ENCODE measurements at places on chromosomes 16 and 17.

- no peak for DNase-seq
Observed at GRCh38 chr17:75652341-75652740, 14.6 kb downstream of the RECQL5 start.

- peak; percentile 66 for DNase-seq
Observed at GRCh38 chr17:31843070-31843745, 15.8 kb downstream of the COPRS start.

- no peak for DNase-seq
Observed at GRCh38 chr16:68665501-68665900, 20.4 kb downstream of the CDH3 start.

DNA sequence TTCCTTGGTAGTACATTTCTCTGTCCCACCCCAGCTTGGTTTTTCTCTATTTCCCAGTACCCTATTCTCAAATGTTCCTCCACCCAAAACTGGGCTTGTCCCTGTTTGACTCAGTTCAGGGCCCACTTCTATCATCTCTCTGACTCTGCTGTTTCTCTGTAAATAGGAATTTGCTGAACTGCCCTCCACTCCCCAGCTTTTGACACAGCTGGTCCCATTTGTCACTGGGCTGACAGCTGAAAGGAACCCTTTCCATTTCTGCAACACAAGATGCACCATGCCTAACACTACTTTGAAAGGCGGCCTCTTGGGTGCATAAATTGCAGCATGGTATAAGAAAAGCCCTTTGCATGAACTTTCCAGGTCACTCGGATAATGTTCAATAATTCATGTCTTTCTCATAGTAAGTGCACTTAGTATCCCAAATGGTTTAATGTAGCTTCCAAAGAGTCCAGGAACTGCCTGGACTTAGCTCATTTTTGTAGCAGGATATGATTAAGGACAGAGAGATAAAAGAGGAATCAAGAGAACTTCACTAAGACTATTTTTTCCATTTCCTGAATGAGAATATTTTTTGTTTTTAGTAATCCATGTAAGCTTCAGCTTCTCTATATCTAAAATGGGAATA is 256.7 kb downstream of the CDH11 start:
- no peak for DNase-seq

DNA sequence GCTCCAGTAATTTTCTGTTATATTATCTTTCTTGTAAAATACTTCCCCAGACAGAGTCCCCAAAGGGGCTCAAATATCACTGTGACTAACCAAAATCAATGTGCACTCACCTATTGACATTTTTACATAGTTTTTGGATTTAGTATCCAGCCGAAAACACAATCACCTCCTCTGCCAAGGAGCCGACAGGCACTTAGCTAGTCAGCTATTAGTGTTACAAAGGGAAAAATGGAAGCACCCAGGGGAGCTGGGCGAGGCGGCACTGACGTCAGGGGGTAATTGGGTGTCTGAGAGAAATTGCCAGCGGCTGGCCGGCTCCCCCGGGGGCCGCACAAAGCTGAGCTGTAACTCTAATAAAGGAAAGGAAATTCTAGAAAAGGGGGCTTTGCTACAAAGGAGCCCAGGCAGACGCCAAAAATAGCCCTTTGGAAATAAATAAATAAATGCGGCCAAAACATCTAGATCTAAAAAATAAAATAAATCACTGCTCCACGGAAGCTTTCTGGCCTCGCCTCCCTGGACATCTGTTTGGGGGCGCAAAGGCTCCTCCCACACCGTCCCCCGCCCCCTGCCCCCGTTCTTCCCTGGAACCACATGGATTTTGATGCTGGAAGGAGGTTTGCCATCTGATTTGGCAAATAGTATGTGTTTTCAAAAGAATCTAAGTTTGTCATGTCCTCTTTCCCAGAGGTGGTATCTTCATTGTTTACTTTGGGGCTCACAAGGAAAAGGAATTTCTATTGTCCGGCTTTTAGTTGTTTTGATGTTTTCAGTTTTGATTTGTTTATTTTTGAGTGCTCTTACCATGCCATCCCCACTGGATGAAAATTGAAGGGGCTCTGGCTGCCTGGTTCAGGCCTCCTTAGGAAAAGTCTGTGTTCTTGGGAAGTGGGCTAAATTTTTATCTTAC is 156.7 kb downstream of the ZNF423 start:
- no peak for DNase-seq

DNA sequence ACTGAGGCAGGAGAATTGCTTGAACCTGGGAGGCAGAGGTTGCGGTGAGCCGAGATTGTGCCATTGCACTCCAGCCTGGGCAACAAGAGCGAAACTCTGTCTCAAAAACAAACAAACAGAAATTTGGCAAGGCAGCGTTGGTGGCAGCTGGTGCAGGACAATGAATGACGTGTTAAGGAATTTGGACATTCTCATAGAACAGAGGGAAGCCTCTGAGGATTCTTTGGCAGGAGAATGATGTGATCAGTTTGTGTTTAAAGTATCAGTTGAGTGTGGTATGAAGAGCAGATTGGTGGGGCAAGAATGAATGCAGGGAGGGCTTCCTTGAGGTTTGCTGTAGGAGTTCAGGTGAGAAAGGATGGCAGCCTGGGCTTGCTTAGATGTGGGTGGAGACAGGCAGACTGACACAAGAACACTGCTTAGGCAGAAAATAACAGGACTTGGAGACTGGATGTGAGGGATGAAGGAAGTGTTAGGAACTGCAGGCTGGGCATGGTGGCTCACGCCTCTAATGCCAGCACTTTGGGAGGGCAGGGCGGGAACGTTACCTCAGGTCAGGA is 4.8 kb downstream of the CYB5D2 start:
- no peak for DNase-seq

- DNase-seq, result no peak
Observed at GRCh38 chr17:37466471-37466870, 23.2 kb upstream of the DUSP14 start.

- no peak for DNase-seq
Observed at GRCh38 chr16:49630783-49631182, 225.1 kb downstream of the ZNF423 start.

GRCh38 chr16:11038777-11039176 is 94.4 kb downstream of the CLEC16A start:
- no peak for DNase-seq

- DNase-seq, result no peak
Observed at GRCh38 chr16:4515611-4516233, 22.9 kb downstream of the CDIP1 start.

DNA sequence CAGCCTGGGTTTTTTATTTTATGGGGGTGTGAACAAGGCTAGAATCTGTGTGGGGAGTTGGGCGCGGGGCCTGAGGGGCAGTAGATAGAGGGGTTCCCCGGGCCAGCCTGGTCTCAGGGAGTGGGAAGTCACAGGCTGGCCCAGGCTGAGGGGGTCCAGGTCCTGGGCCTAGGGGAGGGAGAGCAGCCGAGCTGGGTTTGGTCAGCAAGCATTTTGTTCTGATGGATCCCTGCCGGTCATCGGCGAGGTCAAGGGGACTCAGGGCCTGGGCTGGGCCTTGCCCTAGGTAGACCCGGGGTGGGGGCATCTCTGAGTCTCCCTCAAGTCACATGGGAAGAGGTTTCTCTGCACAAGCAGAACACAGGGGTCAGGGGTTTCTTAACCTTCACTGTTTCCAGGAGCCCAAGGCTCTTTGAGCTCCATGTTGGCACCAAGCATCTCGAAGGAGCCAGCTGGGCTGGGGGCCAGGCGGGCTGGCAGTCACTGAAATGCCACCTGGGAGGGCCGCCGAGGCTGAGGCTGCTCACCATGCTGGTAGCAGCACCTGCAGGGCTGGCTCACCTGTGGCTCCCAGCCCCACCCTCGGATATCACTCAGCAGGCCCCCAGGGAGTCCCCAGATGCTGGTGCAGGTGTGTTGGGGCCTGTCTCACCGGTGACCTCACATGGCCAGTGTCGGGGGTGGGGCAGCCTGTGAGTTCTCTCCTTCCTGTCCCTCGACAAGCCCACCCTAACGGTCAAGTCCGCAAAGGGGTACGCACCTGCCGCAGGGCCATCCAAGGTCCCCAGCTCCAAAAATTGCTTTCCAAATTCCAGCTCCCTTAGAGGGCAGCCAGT is 41.0 kb downstream of the SLC7A5 start:
- DNase-seq, result no peak

DNA sequence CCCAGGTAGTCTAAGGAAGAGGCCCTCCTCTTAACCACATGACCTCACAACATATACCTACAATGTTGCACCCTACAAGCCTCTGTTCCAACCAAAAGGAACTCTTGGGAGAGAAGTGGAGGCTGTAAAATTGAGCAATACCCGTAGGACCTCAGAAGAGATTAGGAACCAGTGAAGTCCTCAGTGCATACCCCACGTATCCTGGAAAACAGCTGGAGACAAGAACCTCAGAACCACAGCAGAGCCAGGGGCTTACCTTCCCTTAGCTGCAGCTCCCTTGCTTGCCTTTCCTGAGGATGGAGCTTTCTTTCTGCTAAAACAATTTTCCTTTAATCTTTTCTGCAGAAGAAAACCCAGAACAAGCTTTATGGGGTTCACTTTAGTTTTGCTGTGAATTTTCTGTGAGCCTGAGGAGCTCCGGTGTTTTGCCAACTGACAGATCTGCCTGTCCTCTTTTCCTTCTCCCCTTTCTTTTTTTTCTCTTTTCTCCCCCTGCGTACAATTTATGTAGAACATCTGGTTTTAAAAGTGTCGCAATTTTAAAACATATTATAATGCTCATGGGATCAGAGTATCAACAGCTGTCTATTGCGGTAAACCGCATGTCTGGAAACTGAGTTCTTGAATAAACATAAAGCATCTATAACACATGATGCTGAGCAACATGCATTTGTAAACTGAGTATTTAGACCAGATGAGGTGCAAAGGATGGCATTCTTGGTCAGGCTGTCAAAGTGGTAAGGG is 226.4 kb upstream of the MAF start:
- no peak for DNase-seq

- peak; percentile 63 for DNase-seq
Observed at GRCh38 chr17:43356999-43357398, 41.8 kb upstream of the ARL4D start.

GRCh38 chr16:50924759-50925545 is 183.1 kb downstream of the CYLD start:
- DNase-seq, result no peak

GRCh38 chr17:77111934-77112296 is 28.9 kb upstream of the SEC14L1 start:
- DNase-seq, result no peak

DNA sequence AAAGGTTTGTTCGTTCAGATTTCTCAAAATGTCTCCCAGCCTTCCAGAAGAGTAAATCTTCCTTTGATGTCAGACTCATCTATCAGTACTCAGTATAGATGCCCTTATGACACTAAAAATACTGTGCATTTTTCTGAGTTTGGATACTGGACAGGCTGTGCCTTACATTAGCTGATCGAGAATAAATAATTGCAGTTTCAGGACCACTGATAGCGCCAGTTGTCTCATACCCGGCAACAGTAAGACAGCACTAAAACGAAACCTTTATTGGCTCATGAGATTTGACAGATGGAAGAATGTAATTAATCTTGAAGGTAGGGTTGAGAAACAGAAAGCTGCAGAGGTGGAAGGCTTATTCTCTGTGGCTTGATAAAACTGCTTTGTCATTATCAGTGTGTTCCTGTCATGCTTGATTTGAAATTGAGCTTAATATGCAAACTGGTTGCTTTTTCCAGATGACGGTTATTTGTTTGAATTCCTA is 1.2 kb downstream of the ATP6V0A1 start:
- DNase-seq, result peak; percentile 84

- no peak for DNase-seq
Observed at GRCh38 chr17:48995304-48995973, 1.7 kb upstream of the IGF2BP1 start.

GRCh38 chr17:39999067-39999466 is 16.2 kb upstream of the CSF3 start:
- peak; percentile 36 for DNase-seq

DNA sequence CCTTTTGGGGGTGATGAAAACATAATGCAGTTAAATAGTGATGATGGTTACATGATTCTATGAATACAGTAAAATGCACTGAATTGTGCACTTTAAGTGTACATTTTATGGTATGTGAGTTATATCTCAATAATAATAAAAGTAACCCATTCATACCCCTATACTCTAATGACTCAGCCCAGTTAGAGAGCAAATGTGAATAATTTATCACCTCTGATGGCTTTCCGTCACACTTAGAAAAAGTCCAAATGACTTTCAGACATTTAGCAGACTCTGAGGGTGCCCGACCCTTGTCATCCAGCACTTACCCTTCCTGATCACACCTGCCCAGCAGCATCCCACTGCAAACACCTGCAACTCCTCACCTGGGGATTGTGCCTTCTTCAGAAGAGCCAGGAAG is 148.1 kb upstream of the MAF start:
- DNase-seq, result no peak

DNA sequence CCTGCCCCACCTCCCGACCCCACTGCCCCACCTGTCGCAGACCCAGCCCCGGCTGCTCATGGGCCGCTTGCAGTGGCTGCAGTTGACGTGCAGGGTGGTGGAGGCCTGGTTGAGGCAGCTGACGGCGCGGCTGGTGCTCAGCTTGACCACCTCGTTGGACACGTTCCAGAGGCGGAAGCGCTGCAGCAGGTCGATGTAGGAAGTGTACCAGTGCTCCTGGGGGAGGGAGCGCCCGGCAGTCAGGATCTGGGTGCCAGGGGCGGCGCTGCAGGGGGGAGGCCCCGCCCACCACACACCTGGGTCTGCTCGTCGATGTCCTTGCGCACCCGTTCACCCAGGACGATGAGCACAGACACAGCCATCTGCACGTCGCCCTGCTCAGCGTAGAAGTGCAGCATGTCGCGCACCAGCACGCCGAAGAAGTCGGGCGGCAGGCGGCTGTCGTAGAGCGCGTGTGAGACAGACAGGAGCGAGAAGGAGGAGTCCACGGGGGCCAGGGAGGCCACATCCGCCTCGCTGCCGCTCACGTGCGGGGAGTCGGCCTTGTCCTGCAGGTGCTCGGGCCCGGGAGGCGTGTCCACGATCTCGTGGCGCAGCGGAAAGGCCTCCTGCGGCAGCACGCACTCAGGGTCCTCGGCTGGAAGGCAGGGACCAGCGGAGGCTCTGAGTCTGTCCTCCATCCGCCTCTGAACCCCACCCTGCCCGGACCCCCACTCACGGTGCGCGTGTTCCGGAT is 995 bp upstream of the JMJD8 start:
- DNase-seq, result no peak

GRCh38 chr17:79427621-79428539 is 183.0 kb downstream of the RBFOX3 start:
- no peak for DNase-seq

GRCh38 chr16:10598157-10598556 is 17.8 kb upstream of the EMP2 start:
- DNase-seq, result no peak

DNA sequence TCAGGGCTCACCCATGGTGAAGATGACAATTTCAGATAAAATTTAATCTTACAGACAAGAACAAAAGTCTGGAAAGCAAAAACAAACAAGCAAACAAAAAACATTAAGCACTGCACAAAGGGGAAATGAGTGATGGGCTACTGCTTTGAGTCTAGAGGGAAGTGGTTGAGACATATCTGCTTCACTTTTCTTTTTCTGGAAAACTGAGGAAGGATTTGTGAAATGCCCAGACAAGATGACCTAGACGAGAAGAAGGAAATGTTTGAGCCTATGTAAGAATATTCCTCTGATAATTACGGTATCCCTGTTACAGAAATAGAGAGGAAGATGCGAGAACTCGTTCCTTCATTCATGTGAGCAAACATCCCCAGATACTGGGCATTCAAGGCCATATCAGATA is 11.5 kb upstream of the HYDIN start:
- DNase-seq, result no peak

Data from amniotic epithelial cell (primary cell).